Activated T-cell treated with anti-CD3 and anti-CD28 coated beads, Interleukin-2, amount 50 U/mL, for 72 hours (primary cell): ENCODE measurements at places on chromosomes 6 and 20.

DNA sequence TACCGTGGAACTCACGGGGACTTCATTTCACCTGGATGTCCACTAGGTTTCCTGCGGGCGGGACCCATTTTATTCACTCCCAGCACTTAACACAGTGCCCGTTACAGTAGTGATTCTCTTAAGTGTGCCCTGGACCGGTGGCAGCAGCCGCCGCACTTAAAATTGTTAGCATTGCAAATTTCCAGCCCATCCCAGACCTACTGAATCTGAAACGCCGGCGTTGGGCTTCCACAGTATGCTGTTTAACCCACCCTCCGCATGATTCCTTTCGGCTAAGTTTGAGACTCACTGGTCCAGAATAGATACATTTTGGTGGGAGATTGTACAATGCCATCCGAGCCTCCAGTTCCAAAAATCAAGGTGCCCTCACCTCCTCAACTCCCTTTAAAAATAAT lies 967 bp downstream of the SMPDL3A start:
- DNase-seq: no peak

- DNase-seq: peak; percentile 1
These were observed 333.8 kb downstream of the PKHD1 start for GRCh38 chr6:51753635-51754034.

- DNase-seq: no peak
These were observed 148.6 kb upstream of the MLIP start for GRCh38 chr6:53962646-53963045.

- peak; percentile 17 for DNase-seq
These were observed 22.7 kb downstream of the THEMIS start for GRCh38 chr6:127878115-127878514.

DNA sequence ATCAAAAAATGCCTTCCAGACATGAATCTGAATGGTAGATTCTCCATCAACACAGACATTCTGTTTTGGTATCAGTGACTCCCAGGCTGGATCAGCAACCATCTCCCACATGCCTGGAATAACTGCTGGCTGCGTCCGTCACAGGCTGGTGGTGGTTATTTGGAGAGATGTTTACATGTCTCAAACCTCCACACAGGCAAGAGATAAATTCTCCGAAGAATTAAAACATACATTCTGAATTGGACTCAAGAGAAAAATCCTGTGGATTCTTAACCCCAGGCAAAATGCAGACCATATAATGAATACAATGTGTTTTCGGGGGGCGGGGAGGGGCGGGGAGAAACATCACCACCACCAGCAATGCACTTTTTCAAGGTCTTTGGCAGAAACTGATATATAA lies 108.2 kb downstream of the THBS2 start:
- no peak for DNase-seq

DNA sequence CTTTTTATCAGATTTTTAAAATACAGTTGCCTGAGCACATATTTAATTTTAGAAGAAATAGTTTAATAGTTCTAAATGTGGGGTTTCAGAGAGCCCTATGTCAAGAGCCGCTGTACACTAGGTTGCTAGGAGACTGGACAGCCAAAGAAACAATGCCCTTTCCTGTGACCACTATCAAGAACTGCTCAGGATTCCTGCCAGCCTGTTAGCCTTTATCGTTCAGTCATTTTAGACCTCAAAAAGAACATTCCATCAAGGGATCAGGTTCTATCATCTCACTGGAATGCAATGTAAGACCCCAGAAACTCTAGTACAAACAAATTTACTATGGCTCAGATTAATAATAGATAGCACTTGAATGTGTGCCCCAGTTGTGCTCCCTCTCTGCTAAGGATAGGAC lies 181.2 kb upstream of the CCN2 start:
- DNase-seq: no peak

- no peak for DNase-seq
These were observed 1.9 kb downstream of the ABRACL start for GRCh38 chr6:139030228-139030963.

DNA sequence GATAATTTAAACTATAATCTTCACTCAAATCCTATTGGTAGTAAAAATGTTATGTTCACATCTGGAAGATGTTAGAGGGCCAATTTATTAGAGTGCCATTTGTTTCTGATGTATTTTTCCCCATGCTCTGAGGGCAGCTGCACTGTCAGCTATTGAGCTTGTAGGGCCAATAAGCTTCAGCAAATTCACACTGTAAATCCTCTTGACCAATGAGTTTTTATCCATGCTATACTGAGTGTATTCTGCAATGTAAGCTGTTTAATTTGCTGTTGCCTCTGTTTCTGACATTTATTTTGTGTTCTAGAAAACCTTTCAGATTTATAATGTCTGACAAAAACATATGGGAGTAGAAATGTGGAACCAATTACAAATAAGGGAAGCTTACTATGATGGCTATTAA lies 62.6 kb downstream of the OGFRL1 start:
- DNase-seq: no peak

DNA sequence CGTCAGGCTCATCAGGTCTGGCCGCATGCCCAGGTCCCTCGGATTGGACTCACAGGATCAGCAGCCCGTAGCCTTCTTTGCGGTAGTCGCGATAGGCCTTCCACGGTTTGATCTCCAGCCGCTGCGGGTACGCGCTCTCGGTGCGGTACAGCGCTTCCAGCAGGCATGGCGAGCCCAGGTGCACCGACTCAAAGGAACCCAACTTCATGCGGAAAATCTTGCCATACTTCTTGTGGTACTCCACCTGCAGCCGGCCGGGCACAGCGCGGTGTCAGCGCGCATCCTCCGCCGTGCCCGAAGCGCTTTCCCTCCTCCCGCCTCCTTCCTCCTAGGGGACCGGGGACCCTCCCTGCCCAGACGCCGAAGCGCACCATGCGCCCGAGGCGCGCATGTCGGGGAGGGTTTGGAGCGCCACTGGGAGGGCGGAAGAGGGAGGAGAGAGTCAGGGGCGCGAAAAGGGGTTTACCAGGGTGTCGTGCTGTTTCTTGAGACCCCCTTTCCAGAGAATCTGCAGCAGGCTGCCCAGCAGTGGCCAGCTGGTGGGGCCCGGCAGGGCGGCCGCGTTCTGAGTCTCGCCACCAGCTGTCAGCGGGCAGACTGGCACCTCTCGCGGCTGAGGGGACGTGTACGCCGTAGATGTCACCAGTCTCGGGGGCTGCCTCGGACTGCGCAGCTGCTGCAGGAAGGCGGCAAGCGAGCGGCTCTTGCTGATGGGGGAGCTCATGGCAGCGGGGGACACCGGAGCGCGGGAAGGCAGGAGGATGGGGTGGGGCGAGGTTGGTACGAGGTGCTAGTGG lies 732 bp downstream of the CYP24A1 start:
- no peak for DNase-seq

DNA sequence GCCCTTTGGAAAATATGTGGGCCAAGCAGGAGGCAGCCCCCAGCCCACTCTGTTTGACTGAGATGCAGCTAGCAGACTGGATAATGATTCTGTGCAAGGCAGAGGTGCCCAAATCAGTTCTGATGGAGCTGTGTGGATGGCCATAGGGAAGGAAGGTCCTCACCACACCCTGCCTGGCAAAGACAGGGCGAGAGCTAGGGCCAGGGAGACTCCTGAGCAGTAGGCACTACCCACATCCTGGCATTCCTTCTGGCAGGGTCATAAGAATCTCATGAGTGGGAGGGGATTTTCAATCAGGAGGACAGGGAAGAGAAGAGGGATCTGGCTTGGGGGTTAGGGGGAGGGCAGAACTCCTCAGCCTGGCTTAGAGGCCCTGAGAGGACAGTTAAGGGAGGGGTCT lies 18.6 kb upstream of the TREM2 start:
- DNase-seq: no peak

DNA sequence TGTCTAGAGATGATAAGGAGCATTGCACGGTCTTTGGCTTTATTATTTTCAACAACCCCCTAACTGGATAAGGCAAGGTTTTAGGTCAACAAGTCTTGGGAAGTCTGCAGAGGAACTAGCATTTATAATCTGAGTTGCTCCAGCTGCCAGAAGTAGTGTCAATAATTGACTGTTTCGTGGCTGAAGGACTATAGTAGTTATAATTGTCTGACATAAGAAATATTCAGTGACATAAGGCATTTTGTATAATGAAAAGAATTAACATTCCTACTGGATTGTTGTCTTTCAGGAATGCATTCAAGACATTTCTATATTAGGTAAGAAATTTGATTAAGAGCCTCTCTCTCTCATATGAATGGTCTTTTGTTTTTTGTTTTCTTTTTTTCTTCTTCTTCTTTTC lies 136.9 kb upstream of the SGK1 start:
- no peak for DNase-seq

GRCh38 chr6:113862112-113862511 lies 5.0 kb downstream of the MARCKS start:
- no peak for DNase-seq

DNA sequence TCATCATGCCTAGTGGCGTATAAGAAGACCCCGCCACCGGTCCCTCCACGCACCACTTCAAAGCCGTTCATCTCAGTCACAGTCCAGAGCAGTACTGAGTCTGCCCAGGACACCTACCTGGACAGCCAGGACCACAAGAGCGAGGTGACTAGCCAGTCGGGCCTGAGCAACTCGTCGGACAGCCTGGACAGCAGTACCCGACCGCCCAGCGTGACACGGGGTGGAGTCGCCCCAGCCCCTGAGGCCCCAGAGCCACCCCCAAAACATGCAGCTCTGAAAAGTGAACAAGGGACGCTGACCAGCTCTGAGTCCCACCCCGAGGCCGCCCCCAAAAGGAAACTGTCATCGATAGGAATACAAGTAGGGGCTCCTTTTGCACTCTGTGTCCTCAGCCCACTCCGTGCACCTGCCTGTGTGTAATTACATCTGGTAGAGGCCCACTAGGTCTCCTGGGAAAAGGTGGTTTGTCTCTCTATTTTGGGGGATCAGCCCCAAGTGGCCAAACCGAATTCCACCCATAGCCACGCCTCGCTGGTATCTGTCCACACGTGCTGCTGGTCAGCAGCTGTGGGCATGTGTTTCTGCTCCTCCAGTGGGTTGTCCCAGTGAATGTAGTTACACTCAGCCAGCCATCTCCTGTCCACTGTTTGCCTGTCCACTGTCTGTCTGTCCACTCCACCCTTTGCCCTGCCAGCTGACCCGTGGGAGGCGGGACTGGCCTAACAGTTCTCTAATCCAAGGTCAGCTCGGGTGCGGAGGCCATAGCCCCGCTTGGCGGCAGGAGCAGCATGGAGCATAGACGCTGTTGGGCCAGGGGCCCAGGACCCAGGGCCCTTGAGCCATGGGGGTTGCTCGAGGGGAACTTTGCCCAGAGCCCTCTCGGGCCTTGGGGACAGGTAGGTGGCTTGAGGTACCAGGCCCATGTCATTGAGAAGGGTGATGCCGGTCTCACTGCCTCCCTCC lies 44.3 kb upstream of the MYL9 start:
- no peak for DNase-seq

DNA sequence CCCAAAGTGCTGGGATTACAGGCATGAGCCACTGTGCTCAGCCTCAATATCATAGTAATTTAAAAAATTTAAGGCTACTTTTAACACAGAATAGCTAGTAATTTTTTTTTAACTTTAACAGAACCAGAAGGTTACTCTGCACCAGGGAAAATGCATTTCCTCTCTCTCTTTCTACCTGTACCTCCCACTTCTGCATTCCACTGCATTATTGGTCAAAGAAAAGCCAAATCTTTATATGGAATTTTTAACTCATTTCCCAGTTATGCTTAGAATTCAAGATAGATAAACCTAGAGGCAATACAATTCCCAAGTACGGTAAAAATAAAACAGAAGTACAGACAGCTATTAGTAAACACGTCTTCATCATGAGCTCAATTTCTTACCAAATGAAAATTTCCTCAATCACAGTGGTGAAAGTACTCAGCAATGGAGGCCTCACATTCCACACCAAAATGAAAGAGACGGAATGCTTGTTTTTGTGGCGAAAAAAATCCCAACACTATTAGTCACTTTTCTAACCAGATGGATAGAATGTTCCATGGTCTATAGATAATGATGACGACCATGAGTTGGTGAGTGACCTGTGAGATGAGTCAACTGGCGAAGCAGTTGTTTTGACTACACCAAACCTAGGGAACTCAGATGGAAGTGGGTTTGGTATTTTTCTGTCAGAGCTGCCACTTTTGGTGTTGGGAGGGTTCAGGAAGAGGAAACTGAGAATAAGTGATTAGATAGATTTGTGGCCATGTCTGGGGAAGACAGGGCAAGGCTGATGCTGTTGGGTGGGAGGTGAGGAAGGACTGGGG lies 104.7 kb upstream of the SGK1 start:
- no peak for DNase-seq

GRCh38 chr6:166387642-166388289 lies 5.0 kb upstream of the MPC1 start:
- no peak for DNase-seq

- no peak for DNase-seq
These were observed 597.9 kb downstream of the COL12A1 start for GRCh38 chr6:74607934-74608333.

DNA sequence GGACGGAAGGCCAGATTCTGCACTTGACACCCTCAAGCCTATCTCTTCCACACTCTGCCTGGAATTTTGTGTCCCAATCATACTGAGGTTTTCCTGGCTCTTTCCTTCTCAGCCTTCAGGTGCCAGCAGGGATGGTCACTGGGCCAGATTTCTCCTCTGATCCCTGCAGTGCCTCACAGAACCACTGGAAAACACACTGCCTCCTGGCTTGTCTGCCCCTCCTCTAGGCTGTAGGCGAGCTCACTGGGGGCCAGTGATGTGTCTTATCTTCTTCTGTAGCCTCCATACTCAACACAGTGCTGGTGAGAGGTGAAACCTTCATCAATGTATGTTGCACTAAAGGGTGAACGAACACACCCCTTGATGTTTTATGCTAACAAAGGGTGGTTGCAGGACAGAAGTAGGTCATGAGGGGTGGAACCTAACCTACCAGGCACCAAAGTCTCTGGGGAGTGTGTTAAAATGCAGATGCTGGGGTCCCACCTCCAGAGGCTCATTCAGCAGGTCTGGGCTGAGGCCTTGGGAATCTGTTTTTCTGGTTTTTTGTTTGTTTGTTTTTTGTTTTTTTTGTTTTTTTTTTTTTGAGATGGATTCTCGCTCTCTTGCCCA lies 80.3 kb downstream of the CDH26 start:
- DNase-seq: no peak

- no peak for DNase-seq
These were observed 74.0 kb downstream of the SYNE1 start for GRCh38 chr6:152563177-152563576.

GRCh38 chr20:4256874-4257273 lies 241.5 kb upstream of the RNF24 start:
- DNase-seq: no peak

DNA sequence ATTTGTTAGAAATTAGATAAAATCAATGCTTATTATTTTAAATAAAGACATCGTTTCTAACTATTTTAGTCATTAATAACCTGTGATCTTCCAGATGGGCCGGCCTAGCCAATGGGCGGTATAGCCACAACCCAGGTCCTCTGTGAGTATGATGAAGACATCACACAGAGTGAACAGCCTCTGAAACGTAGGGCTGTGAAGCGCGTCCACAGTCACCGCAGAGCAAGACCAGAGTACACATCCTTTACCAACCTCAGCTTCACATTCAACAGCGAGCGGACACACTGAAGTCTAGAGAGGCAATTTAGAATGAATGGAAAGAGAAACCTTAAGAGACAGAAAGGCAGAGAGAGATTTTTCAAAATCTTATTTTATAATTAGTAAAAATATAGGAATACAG lies 125.0 kb upstream of the RPS6KA2 start:
- no peak for DNase-seq

GRCh38 chr6:43944908-43945767 lies 175.1 kb downstream of the VEGFA start:
- no peak for DNase-seq

- DNase-seq: no peak
These were observed 874 bp downstream of the ZBTB46 start for GRCh38 chr20:63829945-63830835.
